CD4-positive, alpha-beta T cell treated with Interleukin-2 at 100 ng/mL for 4 hours (primary cell): ENCODE measurements at places on chromosomes 7 and 10.

DNA sequence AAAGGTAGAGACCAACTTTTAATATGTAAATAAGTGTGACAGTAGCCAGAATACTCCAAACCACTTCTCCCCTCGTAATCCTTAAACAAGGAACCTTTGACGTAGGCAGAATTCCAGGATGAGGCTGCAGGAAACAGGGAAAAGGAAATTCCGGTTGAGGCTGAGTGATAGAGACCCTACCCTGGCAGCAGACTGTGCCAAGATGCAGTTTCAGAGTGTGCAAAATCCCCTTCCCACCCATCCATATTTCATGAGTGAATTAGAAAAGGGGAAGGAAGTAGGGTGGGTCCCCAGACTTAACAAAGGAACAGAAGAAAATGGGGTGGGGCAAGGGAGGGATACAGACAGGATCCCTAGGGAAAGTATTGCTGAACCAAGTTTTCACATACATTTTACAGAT is 143.0 kb downstream of the RAPGEF5 start:
- no peak for DNase-seq

DNA sequence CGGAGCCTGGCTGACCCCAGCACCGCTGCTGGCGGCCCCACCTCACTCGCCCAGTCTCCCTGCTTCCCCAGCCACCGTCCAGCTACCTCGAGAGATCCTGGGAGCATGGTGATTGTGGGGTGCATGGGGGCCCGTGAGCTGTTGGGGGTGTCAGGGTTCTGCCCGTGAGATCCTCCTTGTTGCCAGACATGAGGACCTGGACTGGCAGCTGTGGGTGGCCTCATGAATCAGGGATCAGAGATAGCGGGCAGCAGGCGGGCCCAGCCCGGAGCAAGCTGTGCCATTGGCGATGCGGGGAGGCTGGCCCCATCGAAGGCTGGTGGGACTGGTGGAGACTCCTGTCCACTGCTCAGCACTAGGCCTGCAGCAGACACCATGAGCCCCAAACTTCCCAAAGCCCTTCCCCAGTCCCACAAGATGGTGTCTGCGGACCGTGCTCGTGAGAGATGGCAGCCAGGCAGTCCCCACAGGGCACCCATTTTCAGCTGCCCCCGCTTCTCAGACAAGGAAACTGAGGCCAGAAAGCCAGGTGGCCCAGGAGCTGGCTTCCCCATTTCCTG is 75.6 kb downstream of the LHPP start:
- no peak for DNase-seq

- no peak for DNase-seq
Observed at GRCh38 chr10:70596860-70597809, 5.4 kb downstream of the PRF1 start.

- DNase-seq = no peak
Observed at GRCh38 chr10:127398140-127398970, 150.8 kb upstream of the NPS start.

GRCh38 chr7:29854257-29854938 is 48.1 kb downstream of the WIPF3 start:
- DNase-seq = no peak

DNA sequence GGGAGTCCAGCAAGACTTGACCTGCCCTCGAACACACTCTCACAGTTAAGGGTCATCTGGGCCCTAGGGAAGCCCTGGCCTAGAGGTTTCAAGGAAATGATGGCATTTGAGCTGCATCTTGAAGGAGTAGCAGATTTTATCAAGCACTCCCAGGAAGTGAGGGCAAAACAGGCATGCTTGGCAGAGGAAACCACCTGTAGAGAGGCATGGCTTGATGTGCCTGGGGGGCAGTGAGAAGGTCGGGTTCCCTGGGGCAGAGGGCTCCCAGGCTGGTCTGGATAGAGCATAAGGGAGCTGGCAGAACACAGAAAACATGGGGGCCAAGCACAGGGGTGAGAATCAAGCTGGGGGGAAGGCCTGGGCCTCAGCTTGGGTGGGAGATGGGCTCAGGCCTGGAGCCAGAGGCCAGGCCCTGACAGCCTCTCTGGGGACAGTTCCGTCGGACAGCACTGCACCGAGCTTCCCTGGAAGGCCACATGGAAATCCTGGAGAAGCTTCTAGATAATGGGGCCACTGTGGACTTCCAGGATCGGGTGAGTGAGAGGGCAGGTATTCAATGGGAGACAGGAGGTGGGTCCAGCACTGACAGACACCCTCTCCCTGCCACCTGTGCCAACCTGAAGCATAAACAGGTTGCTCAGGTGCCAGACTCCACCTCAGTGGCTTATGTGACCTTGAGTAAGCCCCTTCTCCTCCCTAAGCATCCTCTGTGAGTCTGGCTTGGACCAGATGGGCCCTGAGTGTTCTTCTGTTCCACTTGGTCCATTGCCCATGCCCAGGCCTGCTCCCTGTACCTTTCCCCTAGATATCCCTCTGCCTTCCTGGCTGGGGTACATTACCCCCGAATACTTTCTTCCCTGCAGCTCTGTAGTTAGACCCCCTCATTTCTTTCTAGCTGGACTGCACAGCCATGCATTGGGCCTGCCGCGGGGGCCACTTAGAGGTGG is 3.5 kb upstream of the HOGA1 start:
- no peak for DNase-seq

DNA sequence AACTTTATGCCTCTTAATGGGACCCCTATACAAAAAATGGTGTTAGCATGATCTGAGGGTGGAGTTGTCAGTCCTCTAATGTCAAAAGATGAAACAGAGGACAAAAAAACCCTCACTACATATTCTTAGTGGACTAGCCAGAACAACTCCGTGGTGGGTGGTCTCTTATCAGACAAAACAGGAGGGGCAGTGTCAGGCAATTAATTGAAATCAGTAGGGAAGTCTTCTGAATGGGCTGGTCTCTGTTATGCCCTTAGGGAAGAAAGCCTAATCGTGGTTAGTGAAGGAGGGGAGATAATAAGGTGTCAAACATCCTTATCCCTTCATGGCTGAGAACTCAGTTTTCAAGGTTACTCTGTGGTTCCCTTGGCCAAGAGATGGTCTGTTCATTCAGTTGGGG is 909.4 kb downstream of the GRID1 start:
- no peak for DNase-seq

GRCh38 chr10:7320072-7320471 is 90.8 kb downstream of the SFMBT2 start:
- no peak for DNase-seq

DNA sequence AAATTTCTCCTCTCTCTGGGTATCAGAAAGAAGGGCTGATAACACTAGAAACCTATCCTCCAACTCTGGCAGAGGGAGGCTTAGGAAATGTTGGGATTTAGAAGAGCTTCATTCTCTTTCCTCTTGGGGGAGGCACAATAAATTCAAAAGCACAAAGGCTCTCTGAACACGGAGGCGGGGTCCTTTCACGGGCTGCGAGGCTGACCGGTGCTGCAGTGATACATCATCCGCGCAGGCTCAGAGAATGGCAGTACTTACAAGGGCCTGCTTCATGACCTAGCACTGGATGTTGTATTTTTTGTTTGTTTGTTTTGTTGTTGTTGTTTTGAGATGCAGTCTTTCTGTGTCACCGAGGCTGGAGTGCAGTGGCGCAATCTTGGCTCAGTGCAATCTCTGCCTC is 306.2 kb downstream of the SORCS3 start:
- DNase-seq = no peak

- no peak for DNase-seq
Observed at GRCh38 chr7:101391991-101392390, 29.3 kb downstream of the COL26A1 start.

DNA sequence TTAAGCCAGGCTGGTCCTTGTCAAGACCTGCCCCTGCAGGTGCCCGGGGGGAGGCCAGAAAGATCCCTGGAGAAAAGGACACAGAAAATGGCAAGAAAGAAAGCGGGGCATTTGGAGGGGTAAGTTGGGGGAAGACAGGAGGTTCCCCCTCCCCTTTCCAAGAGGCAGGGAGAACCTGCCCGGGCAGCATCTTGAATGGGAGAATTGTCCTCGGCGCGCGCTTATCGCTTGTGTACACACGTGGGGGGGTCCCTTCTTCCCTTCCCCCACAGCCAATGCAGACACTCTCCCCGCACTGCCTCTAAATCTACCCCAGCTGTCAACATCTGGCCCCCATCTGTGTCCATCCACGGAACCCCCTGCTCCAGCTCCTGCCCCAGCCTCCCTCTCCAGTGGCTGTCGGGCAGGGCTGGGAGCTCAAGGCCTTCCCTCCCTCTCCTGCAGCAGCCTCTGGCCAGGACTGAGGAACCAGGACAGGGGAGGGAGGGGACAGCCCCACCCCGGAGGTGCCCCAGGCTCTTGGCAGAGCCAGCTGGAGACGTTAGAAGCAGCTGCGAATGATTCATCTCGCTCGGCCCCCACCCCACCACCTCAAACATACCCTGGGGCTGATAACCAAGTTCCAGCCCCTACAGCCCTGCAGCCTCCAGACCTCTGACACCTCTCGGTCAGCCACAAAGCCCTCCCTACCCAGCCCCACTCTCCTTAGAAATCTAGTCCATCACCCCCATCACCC is 25.3 kb downstream of the EPHB4 start:
- DNase-seq = no peak

GRCh38 chr7:41029072-41029499 is 673.8 kb downstream of the INHBA start:
- DNase-seq = no peak

DNA sequence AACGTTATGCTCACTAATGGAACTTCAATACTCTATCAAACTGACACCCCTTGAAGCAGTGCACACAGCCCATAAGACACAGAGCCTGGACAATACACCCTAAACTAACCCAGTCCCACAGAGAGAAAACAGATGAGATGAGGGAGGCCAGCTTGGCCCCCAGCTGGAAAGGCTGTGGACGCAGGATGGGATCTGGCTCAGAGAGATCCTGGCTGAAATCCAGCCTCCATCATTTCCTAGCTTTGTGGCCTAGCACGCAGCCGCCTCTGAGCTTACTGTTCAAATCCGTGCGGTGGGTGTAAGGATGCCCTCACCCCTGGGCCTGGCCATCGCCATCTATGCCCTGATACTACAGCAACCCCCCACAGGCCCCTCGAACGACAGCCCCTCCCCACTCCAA is 32.7 kb downstream of the SNX8 start:
- no peak for DNase-seq

GRCh38 chr10:123930340-123931001 is 38.9 kb upstream of the CPXM2 start:
- DNase-seq = no peak

- DNase-seq = no peak
Observed at GRCh38 chr7:77985232-77985973, 186.8 kb downstream of the PHTF2 start.

DNA sequence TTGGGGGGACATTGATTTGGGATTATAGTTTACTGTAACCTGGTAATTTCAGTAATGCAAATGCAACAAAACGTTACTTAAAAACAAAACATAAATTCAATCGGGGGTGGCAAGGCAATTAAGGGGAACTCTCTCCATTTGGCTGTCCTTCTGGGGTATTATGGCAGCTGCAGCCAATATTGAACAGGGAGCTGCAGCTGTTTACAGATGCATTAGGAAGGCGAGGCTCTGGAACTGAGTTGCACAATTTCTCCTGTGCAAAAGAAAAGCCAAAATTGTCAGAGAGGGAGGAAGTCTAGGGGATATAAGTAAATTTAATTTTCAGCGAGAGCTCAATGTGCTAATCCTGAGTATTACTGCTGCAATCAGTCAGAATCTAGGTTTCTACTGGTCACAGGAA is 36.1 kb downstream of the NEUROD6 start:
- DNase-seq = no peak
